Anterior cingulate cortex (tissue), 58 donors: ENCODE measurements at places on chromosomes 13 and 19.
A peak's percentile ranks its signal among the peaks of the same experiment; 100 is the strongest.

DNA sequence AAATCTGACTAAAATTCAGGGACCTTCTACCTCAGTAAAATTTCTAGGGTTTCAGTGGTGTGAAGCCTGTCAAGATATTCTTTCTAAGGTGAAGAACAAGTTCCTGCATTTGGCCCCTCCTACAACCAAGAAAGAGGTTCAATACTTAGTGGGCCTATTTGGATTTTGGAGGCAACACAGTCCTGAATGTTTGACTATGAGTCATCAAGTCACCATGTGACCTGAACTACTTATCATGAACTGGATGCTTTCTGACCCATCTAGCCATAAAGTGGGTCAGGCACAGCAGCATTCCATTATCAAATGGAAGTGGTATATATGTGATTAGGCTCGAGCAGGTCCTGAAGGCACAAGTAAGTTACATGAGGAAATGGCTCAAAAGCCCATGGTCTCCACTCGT, 163.0 kb upstream of the IRS2 start:
- no peak for DNase-seq

DNA sequence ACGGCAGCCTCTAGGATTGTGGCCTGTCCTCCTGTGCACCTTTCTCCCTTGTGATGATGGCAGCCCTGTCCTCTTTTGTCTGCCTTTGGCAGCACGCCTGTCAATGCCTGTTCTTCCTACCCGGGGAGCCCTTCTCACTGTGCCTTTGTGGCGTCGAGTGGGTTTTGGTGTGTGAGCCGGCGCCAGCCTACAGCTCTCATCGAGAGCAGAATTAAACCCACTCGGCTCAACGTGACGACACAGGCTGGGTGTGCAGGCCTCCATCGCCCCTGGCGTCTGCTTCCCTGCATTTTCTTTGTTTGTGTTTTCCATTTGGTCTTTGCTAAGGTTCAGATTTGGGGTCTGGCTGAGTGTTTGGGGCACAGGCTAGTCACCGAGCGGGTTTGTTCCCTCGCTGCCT, 34.4 kb downstream of the AP1M1 start:
- no peak for DNase-seq

GRCh38 chr19:31317093-31317492, 32.1 kb downstream of the TSHZ3 start:
- DNase-seq: no peak

DNA sequence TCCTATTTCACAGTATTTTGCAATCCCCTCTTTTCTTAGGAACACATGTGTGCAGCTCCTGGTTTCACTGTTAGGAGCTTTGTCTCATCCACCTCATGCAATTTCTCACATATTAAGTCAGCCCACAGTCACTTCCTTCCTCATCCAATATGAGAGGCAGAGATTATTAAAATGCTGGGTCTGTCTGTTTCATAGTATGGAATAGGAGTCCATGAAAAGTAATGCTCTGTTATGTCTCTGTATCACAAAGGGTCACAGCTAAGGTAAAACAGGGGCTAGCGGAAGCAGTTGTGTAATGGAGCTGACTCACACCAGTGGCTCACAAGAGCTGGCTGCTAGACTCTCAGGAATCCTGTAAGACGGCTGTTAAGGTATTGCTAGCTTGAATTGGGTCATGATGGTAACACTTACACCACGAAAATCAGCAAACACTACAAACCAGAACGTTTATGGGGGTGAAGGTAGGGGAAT, 216.5 kb downstream of the EFNB2 start:
- no peak for DNase-seq

DNA sequence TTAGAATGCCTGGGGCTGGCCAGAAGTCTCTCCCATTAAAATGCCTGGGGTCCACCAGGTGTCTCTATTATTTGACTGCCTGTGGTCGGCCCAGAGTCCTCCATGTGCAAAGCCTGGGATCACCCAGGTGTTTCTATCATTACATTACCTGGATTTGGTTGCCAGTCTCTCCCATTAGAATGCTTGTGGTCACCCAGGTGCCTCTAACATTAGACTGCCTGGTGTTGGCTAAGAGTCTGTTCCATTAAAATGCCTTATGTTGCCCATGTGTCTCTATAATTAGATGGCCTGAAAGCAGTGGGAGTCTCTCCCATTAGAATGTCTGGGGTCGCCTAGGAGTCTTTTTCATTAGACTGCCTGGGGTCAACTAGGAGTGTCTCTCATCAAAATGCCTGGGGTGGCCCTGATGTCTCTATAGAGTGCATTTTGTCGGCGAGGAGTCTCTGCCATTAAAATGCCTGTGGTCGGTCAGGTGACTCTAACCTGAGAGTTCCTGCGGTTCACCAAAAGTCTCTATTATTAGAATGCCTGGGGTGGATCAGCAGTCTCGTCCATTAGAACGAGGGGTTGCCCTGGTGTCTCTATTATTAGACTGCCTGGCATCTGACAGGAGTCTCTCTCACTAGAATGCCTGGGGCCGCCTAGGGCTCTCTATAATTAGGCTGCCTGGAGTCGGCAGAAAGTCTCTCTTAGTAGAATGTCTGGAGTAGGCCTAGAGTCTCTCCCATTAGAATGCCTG, 1540.5 kb downstream of the UQCRFS1 start:
- no peak for DNase-seq

- no peak for DNase-seq
Observed at GRCh38 chr19:18098891-18099622, 1.5 kb downstream of the MAST3 start.

GRCh38 chr19:2720777-2721569, at the start of gene DIRAS1:
Gene DIRAS1, minus strand, starts transcription at chr19:2721372. Its CDS starts 3,566 bp downstream, at chr19:2717806.
- peak; percentile 18 for DNase-seq

DNA sequence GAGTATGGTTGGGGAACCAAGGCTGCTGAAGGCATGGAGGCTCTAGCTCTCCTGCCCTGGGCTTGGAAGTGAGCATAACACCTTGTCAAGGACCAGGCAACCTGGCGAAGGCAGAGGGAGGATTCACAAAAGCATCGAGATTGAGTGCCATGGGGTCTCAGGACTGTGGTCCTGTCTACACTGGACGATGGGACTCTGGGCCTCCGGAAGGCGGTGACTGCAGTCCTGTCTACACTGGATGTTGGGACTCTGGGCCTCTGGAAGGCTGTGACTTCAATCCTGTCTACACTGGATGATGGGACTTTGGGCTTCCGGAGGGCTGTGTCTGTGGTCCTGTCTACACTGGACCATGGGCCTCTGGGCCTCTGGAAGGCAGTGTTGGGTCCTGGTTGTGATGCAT, 290.4 kb downstream of the TEX29 start:
- no peak for DNase-seq

DNA sequence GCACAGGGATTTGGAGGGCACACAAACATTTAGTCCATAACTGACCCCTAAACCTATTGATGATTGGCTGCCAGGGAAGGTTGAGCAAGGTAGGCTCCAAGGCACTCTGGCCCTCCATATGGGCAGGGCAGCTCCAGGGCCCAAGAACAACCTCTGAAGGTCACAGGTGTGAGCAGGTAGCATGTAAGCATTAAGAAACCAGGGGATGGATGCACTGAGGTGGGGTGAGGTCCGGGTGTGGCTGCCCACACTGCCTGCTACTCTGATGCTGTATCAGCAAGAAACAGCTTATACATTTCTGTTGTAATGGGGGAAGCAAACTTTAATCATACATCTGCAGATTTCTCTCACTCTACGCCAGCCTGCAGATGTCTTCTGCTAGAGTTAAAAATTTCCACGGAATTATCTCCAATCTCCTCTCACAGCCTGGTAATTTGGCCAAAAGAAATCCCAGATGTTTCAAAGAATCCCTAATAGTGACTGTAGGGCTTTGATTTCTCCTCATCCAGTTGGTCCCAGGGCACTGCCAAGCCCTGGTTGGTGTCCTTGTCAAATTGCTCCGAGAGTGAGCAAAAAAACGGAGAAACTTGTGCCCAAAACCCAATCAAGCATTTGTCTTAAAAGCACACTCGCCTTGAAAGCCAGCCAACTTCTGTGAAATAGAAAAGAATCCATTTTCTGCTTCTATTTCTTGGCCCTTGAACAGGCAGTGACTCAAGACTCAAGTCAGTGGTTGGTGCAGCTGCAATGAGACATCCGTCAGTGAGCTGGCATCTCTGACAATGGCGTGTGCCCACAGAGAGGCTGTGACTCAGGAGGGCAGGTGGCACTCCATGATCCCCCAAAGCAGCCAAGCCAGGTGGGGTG, 72.5 kb upstream of the MRI1 start:
- peak; percentile 73 for DNase-seq

DNA sequence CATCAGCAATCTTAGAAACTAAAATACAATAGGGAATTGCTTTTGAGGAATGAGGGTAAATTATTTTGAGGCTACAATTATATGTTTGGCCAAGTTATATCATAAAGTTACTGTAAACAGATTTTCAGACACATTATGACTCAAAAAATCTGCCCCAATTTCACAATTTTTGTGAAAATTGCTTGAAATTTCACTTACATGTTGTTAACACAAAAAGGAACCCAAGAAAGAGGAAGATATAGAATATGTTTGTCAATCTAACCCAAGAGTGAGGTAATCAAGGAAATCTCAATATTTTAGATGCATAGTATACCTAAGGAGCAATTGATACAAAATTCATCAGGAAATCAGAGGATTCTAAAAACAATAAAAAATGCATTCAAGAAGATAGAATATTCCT, 73.9 kb upstream of the FNDC3A start:
- DNase-seq: no peak

DNA sequence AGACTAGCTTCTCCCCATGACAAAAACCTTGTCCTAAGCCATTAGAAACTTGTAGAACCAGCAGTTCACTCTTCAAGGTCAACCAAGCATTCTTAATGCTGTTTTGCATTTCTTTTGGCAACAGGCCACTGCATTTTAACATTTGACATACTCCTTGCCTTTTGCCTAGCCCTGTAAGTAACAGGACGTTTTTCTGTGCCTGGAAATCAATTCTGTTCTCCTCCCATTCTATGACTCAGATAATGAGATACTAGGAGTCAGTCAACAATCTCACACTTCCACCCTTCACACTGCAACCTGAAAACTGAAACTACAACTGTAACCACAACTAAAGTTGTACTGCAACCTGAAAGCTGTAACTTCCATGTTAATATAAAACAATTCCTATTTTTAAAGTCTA, 268.7 kb downstream of the MZT1 start:
- DNase-seq: no peak

DNA sequence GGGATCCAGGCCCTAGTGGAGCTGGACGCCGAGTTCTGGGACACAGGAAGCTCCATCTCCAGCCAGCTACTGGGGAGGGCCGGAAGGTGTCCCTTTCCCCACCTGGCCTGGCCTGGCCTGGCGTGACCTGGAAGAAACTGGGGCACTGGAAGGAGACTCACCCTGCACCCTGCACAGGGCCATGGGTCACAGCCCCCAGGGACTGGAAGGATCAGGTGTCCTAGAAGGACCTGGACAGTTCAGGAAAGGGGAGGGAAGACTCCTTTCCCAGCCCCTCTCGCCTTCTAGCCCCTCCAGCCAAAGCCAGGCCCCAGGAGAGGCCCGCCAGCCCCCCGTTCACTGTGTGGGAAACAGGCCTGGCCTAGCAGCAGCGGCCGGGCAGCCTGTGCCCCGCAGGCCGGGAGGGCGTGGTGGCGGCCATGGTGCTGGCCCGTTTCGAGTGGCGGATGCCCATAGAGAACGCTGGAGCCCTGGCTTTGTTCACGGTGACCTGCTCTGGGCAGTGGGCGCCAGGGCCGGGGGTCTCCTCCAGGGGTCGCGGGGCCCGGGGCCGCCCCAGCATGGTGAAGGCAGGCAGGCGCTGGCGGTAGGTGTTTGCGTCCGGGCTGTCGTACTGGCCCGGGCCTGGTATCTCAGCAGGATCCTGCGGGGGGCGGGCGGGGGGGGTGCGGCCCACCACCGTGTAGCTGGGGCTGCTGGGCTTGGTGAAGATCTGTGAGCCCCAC, 2.8 kb upstream of the SHC2 start:
- DNase-seq: no peak

- no peak for DNase-seq
Observed at GRCh38 chr13:111330066-111330610, 9.7 kb downstream of the TEX29 start.

- no peak for DNase-seq
Observed at GRCh38 chr13:78712831-78713230, 53.9 kb upstream of the OBI1 start.

DNA sequence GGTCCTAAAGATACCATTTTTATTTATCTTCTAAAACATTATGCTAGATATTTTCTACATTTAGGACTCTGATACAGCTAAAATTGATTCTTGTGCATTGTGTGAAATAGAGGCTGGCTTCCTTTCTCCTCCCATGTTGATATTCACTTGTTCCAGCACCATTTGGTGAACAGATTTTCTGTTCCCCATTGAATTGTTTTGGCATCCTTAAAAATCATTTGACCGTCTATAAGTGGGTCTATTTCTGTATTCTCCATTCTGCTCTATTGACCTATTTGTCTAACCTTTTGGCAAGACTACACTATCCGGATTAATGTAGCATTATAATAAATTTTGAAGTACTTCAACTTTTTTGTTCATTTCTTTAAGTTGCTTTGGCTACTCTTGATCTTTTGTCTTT, 2689.2 kb downstream of the PCDH9 start:
- DNase-seq: no peak

DNA sequence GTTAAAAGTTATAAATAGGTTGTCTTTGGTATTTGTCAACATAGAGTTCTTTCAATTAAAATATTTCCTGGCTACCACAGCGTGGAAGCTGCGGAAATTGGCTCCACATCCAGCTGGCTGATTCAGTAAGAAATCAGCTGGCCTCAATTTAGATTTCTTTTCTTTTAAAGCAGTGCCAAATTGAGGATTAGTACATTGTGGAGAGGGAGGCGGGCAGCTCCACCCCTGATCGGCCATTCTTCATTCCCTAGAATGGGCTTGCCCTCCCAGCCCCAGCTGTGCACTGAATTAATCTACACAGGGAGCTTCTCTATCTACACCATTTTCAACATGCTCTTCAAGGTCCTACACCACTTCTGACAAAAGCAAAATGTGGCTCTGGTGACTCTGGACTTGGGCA, 624.8 kb downstream of the DACH1 start:
- no peak for DNase-seq

- no peak for DNase-seq
Observed at GRCh38 chr19:36797786-36798108, 25.1 kb upstream of the ZNF850 start.
